ENCODE measurements at places on chromosomes 6 and 20.

DNA sequence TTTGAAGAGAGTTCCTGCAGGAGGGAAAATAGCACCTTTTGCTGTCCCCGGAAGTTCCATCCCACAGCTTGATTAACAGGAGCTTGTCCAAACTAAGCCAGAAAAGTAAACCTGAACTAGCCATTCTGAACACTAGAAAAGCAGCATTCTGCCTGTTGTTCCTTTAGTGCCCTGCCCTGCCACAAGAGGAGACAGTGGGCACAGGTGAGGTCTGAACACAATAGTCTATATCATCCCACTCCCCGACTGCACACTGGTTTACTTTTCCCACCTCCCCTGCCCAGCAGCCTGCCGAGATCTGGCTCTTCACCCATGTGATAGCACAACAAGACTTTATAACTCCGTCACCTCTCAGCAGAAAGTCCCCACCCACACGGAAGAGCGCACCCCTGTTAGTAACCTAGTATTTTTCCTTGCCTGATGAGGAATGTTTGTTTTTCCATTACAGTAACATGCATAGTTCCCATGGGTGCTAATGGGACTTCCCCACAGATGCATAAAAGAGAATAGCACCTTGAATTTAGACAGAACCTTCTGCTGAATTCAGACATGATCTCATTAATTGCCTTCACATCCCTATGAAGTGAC, 59.7 kb downstream of the TFAP2A start:
- DNase-seq, result no peak

- DNase-seq, result peak; percentile 35
Observed at GRCh38 chr20:47355489-47356219, 845 bp downstream of the ZMYND8 start.

GRCh38 chr6:119076576-119077390, 1.7 kb downstream of the FAM184A start:
- DNase-seq, result no peak

DNA sequence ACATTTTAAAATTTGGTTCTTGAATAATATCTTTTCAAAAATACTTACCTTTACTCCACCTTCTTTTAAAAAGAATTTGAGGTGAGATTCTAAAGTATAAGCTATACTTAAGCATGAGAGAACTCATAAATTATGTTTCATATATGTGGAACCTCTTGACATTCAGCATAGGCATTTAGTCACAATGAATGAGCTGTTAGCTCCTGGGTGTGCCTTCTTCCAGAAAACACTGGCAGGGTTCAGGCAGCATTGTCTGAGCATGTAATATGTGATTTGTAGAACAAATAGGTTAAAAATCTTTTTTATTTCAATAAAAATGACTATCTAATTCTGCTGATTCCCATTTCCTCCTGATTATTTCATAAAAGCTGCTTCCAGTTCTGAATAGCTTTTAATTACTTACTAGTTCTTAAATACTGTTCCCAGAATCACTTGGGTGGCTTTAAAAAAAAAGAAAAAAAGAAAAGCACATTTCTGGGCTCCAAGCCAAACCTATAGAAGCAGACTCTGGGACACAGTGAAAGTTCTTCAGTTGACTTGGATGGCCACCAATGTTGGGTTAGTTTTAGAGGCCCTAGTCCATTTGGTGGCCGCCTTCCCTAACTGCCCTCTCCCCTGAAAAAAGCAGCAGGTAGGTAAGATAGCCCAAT, 20.2 kb downstream of the RNF8 start:
- DNase-seq, result peak; percentile 44

DNA sequence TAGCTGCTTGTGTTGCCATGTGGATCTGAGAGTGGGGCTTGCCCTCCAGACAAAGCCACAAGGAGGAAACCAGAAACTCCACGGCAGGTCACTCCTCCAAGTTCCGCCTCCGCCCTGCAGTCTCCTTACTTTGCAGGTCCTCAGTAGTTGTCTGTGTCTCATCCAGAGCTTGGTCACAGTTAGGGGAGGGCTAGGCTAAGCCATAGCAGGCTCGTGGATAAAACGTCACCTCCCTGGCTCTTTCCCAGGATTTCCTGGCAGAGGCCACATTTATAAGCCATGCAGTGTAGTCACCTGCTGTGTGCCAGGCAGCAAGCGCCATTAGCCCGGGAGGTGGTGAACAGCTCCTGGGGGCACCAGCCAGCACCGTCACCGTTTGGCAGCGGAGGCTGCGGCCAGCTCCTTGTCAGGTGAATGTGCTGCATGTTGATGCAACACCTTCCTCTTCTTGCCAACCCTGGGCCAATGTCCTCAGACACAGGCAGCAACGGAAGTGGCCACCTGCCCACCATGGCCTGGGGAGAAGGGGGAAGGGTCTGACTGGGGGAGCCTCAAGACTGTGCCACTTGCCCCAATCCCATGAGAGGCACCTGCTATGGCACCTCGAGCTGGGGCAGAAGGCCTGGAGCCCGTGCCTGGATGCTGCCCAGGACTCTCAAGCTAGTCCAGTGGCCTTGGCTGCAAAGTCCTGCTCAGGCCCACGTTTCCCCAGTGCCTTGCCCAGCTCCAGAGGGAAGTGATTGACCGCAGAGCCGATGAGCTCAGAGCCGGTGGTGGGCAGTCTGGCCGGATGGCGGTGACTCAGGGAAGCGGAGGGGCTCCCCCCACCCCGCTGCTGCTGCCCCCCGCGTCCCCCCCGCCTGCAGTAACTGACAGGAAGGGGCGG, 39.0 kb upstream of the SLCO4A1 start:
- DNase-seq, result peak; percentile 64

- no peak for DNase-seq
Observed at GRCh38 chr20:53201588-53201987, 229.4 kb downstream of the TSHZ2 start.

DNA sequence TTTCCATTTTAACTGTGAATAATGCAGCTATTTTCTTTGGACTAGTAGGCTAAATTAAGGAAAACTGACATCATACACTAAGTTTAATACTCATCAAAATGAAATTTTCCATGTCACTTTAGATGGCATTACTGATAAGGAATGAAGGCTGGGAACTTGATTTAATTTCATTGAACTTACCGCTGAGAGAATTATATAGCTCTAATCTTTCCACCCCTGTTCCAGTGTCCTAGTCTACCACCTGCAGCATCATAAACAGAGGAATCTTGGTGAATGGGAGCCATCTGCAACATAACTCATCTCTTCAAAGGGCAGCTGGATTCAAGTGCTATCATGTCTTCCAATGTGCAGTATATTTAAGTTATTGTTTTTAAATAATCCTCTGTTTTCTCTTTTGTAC, 1395.2 kb downstream of the EPHA7 start:
- no peak for DNase-seq

DNA sequence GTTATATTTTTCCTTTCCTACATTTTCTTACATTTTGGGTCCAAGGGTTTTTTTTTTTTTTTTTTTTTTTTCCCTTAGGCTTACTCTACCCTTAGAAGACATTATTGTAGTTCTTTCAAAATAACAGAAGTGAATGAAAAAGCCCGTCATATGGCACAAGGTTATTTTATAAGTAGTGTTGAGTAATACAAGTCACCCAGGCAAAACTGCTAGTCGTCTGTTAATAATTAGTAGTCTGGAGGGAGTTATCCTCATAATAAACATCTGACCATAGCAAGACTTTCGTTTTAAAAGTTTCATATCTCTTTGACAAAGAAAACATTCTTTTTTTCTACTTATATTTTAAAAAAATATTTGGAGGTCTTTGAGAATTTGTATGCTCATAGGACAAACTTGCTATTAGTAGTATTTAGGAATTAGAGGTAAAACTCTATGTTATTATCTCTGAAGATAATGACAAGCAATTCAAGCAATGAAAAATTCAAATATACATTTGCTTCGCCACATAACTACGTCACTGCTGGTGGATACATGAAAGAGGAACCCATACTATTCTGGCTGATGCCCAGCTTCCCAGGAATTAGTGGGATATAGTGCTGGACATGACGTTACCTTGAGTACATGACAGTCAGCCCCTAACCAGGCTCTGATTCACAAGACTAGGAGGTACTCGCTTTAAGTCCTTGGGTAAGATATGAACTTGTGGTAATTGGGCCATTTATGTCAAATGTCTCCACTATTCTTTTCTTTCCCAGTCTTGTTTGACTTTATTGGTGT, 532.8 kb downstream of the GRIK2 start:
- no peak for DNase-seq

GRCh38 chr20:44186201-44186600, 787 bp downstream of the JPH2 start:
- DNase-seq, result no peak

GRCh38 chr20:59247731-59248684, 52.4 kb upstream of the EDN3 start:
- no peak for DNase-seq

DNA sequence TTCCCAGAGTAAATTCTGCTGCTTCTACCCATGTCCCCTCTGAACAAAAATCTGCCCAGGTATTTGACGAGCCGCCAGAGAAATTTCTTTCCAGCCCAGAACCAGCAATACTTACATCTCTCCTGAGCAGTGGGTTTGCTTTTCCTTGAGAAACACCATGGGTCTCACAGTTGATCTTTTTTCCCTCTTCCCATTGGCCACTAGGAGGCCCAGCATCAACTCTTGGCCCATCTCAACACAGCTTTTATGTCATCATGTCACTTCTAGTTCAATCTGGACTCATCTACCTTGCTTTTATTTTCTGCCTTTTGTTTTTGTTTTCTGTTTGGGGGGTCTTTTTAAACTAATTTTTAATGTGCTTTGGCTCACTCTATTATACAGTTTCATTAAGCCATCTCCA, 18.8 kb downstream of the MAFB start:
- no peak for DNase-seq

- no peak for DNase-seq
Observed at GRCh38 chr20:35939264-35939663, 15.0 kb downstream of the SCAND1 start.

DNA sequence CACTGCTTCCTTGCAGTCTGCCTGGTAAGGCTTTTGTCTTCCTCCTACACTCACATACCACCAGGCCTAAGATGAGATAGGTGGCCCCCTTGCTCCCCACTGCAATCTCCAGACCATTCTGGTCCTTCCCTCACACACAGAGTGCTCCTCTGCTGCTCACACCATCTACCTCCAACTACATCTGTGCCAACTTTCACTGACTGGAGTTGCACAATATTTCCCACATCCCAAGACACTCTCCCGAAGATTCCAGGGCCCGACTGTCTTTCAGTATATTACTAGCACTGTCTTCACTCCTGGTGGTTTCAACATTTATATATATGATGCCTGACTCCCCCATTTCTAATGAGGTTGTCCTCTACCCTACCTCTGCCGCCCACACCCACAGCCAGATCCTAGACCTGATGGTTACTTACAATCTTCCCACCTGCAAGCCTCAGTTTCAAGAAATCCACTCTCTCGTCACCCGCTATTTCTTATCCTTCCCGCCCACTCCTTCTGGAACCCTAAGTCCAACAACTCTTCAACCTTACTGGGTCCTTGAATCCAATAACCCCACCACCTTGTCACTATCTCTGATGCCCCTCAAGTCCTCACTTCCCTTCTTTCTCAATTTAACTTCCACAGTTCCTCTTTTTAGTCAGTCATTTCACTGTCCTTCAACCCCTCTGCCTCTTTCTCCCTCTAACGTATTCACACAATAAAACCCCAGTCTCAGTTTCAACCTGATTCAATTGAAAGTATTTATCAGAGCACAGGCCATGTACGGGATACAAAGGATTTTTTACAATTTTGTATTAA, 21.6 kb downstream of the RALGAPA2 start:
- DNase-seq, result no peak

- no peak for DNase-seq
Observed at GRCh38 chr6:15369838-15370237, 124.0 kb downstream of the JARID2 start.

GRCh38 chr20:1420066-1420465, 27.2 kb upstream of the FKBP1A start:
- no peak for DNase-seq

GRCh38 chr6:148840256-148840655, 93.4 kb downstream of the UST start:
- no peak for DNase-seq

DNA sequence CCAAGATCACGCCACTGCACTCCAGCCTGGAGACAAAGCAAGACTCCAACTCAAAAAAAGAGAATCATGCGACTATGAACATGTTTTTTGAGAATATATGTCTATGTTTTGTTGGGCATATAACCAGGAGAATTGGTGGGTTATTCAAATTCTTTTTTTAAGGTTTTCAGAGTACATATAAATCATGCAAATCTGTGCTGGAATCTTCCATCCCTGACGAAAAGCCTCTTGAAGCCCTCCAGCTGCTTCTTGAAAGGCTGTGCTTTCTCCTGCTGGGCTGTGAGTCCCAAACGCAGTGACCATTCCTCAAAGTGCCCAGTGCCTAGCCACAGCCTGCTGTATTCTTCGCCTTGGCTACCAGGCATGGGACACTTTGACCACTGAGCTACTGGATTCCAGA, 9.2 kb upstream of the RAB22A start:
- DNase-seq, result no peak

- peak; percentile 52 for DNase-seq
Observed at GRCh38 chr6:21026576-21027273, 492.5 kb downstream of the CDKAL1 start.

GRCh38 chr6:97771372-97771771, 488.4 kb upstream of the MMS22L start:
- DNase-seq, result no peak

- DNase-seq, result peak; percentile 19
Observed at GRCh38 chr6:34154668-34155447, 9.0 kb upstream of the GRM4 start.

- peak; percentile 22 for DNase-seq
Observed at GRCh38 chr6:80477591-80477990, 371.1 kb downstream of the BCKDHB start.

DNA sequence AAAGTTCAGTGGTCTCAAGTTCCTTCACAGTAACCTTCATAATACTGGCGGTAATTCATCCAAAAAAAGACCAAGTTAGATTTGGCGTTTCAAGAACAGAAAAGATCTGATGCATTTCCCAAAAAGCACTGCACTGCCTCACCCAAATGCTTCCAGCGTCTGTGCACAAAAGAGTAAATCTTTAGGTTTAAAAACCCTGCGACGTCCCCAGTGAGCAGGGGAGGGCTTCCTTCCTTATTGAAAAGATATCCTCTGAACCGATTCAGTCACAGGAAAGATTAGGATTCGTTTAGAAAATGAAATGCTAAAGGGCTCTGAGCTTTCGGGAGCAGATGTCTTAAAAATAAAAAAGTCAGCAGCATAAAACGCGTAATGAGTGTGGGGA, 654 bp downstream of the TBC1D7 start:
- DNase-seq, result no peak

Data from astrocyte of the spinal cord (primary cell).